ENCODE measurements at places on chromosomes 1 and 21.
A peak's percentile ranks its signal among the peaks of the same experiment; 100 is the strongest.

DNA sequence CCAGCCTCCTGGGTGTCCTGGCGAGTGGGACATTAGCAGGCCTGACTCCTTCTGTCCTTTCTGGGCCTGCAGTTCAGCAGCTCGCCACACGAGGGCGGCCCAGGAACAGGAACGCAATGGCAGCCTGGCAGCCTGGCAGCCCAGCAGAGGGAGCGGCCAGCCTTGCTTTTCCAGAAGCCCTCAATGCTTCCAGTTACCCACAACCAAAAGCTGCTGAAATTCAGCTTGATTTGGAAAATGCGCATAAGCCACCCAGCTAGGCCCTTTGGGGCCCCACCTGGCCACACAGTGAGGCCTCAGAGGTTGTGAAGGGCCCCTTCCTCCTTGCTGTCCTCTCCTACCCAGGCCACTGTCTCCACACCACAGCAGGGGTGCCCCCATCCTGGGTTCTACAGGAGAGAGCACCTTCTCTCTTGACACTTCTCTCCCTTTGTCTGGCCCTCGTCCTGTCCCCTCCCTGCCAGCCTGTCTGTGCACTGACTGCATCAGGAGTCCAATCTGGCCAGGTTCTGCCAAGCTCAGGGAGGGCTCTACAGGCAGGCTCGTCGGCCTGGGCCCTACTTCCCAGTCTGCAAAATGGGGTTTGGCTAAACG is 103.4 kb upstream of the VAMP3 start:
- no peak for DNase-seq

DNA sequence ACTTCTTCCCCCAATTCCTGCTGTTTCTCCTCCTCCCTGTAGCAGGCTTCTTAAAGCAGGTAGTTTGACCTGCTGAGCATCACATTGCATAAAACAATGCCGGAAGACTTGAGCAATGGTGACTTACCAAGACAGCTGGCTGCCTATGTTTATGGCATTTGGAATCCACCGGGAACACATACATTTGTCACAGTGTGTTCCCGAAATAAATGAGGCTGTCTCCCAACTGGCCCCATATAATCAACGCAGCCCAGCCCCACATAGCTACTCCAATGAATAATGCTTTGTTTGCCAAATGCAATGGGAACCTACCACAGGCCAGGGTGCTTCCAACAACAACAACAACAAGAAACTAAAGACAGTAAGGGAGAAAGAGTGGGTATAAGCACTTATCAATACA is 186.1 kb upstream of the MAP1LC3C start:
- DNase-seq = no peak

- DNase-seq = no peak
These were observed 100.4 kb upstream of the ETV3 start for GRCh38 chr1:157238585-157238984.

GRCh38 chr21:42414928-42415769 is 11.4 kb downstream of the UBASH3A start:
- DNase-seq = peak; percentile 56

All from PC-9 (cell line).